G401 (cell line): ENCODE measurements at places on chromosomes 13 and 19. TPM values are rescaled to one million over a fixed set of nuclear protein-coding genes. Genes with fewer than 3 reads are reported as not detected.

DNA sequence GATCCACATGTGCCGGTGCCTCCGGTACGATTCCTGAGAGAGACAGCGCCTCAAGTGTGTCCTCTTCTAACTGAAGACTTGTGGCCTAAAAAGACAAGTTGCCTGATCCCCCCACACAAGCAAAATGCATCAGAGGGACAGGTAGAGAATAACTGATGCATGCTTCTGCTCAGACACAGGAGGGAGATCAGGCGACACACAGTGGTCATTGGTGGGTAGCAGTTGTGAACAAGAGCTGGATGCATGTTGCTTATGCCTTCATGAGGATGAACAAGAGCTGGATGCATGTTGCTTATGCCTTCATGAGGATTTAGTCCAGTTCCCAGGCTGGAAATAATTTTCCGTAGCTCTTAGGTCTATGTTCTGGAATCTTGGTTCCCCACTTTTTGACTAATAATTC, 505.6 kb downstream of the MYO16 start:
- no peak for DNase-seq

- DNase-seq: no peak
Measured at GRCh38 chr13:51581148-51581820, 3.0 kb upstream of the WDFY2 start.

Gene PCCA
- total RNA-seq: 15.4 and 22.1 TPM in 2 replicates

DNA sequence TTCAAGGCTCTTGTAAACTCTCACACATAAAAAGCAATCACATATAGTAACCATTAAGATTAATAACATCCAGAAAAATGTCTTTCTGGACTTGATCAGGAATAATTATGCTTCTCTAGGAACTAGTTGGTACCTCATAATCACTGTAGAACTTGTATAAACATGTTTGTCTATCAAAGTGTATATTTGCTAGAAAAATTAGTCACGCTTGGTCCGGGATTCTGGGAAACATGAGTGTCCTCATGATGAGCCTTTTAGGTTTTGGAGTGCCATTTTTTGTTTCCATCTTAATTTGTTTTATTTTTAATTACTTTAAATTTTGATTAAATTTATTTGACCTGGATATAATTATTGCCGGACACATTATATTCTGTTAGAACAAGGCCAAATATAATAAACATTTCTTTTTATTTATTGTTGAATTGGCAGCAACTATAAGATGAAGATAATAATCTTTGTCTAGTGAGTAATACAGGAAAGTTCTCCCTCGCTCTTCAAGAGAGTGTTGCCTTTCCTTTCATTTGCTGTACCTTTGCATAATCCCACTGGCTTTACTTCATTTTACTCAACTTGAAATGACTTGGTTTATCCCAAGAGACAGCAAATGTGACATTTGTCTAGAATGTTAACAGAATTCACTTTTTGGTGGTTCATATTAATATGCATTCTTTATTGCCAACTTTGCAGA, 207.0 kb downstream of the NALCN start:
- no peak for DNase-seq

- DNase-seq: no peak
Measured at GRCh38 chr19:44757735-44758505, 9.4 kb downstream of the BCL3 start.

GRCh38 chr13:26705536-26705935, 55.0 kb downstream of the GPR12 start:
- no peak for DNase-seq

Gene CATSPERD
- total RNA-seq: not detected in 2 replicates

Gene ADGRE3
- not detected in 2 replicates for total RNA-seq
